CD4-positive, alpha-beta T cell treated with Interleukin-10 for 1 hour (primary cell): ENCODE measurements at places on chromosomes 3 and 15.

- peak; percentile 77 for DNase-seq
These were observed 18.8 kb downstream of the NBEAL2 start for GRCh38 chr3:46998121-46998851.

GRCh38 chr3:99699841-99700240, 61.4 kb downstream of the COL8A1 start:
- DNase-seq = no peak

- DNase-seq = peak; percentile 52
These were observed 30.4 kb downstream of the ATG3 start for GRCh38 chr3:112531358-112531781.

DNA sequence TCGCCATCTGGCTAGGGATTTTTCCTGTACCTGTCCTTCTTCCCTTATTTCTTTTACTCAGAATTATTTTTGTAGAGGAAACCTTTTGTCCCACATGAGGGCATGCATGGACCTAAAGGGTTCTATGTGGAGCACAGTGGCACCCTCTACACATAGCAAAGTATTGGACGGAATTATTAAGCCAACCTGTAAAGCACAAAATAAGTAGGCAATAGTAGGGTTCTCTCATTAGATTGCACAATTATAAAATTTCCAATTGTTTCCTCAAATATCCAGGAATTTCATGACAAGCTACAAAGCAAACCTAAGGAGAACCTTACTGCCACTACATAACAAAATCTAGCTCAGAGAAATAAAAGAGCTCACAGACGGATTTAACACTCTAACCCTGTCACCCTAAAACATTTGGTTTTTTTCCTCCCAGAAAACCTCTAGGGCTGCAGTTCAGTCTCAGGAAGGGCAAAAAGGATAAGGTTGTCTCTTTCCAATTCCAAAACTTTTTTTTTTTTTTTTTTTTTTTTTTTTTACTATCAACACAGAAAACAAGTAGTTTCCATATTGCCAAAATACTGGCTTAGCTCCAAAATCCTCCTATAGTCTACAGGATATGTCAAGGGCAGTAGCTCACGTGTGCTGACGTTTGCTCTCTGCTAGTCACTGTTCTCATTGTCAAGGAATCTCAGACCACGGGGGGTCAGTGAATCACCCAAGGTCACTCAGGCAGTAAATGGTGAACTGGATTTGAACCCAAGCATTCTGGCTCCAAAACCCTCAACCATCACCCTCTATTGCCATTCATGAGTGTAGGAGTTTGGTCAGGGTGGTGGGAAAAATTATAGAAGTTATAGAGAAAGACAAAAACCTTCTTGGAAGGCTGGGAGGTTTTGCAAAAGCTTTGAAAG, 52.3 kb downstream of the NCEH1 start:
- DNase-seq = no peak

DNA sequence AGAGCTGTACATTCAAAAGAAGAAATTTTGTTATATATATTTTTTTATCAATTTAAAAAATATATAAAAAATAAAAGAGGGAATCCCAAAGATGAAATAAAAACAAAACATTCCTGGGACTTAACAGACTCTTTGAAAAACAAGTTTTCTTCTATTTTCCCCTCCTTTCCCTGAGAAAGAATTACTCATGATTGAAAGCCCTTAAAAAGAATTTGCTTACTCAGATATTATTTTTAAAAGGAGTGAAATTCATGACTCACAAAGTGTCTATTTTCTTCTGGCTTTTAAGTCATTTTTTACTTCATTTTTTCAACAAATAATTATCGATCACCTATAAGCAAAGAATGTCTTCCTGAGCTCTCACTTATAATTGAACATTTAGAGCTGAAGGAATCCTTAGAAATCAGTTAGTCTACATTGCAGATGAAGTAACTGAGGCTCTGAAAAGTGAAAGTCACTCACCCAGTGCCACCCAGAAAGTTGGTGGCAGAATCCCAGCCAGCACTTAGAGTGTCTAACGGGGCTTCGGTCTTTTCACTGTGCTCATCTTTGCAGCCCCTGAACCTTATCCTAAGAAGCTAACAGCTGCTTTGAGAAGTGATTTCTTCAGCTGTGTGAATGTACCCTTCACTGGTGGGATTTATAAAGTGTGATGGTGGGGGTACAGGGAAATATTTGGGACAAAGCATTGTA, 42.5 kb upstream of the NUDT16 start:
- DNase-seq = no peak

DNA sequence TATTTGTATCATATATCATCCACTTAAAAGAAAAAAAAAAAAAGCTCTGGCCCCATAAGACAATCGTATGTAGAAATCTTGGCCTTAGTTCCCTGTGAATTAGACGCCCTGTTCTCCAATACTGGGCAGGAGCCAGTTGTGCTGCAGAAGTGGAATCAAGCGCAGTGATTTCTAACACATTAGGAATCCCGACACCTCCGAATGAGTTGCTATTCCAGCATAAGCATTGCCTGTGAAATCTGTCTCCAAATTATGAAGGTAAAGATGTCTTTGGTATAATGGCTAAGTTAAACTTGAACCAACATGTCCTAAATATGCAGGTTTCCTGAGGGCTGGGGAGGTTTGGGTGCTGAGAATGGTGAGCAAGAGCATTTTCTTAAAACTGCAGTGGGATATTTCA, 199.4 kb upstream of the ARRDC4 start:
- DNase-seq = no peak

DNA sequence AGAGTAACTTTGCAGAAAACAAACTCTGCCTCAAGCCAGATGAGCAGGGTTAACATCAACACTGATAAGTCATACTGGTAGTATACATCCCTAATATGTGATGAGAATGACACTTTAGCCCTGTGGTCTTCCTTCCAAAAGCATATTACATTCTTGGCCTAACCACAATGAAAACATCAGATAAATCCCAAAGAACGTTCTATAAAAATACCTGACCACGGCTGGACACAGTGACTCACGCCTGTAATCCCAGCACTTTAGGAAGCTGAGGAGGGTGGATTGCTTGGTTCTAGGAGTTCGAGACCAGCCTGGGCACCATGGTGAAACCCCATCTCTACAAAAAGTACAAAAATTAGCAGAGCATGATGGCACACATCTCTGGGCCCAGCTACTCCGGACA, 4.7 kb downstream of the TMCC1 start:
- DNase-seq = no peak

- peak; percentile 34 for DNase-seq
These were observed 9.8 kb downstream of the MSL2 start for GRCh38 chr3:136186344-136186743.

DNA sequence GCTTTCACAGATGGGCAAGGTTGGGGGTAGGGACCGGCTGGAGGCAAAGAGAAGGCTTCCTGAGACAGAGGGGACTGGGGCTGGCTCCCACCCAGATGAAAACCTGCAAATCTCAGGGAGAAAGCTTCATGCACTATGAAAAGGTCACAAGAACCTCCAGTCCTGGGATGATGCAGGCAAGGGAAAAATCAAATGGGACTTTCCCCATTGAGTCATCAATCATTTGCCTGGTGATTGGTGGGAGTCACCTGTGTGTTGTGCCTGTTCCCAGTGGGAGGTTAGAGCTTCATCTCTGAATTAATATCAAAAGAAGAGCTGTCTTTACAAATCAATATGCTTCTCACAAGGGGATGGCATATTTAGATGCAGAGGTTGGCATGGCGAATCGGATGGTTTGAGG, 49.9 kb downstream of the CACNA1D start:
- DNase-seq = no peak

GRCh38 chr15:58632789-58633188, 116.7 kb downstream of the ADAM10 start:
- no peak for DNase-seq

- no peak for DNase-seq
These were observed 5.2 kb downstream of the LRIG1 start for GRCh38 chr3:66495668-66496045.

DNA sequence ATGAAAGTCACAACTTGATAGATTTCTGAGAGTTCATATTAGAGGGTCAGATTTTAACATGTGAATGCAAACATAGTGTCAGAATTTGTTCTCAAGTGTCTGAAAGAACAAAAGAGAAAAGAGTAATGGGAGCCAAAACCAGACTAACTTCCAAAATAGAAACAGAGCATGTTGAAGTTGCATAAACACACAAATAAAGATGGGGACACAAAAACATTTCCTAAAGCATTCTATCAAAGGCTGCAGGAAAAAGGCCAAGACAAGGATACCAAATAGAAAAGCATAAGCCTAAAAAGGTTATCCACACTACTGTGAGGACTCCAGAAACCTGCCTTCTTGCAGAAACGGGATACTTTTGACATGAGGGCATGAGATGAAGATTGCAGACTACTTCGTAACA, 2.8 kb downstream of the FHIT start:
- no peak for DNase-seq

DNA sequence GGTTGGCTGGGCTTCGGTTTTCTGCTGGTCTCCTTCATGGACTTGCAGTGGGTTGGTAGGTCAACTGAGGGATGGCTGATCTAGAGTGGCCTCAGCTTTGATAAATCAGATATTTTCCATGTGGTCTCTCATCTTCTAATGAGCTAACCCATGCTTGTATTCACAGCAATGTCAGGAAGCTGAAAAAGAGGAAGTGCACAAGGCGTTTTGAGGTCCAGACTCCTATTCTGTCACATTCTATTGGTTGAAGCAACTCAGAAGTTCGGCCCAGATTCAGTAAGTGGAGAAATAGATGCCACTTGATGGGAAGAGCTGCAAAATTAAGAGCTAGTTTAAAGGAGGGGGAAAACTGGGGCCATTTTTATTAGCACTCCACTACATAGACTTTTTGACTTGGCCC, 361.2 kb downstream of the DIPK2A start:
- DNase-seq = no peak

DNA sequence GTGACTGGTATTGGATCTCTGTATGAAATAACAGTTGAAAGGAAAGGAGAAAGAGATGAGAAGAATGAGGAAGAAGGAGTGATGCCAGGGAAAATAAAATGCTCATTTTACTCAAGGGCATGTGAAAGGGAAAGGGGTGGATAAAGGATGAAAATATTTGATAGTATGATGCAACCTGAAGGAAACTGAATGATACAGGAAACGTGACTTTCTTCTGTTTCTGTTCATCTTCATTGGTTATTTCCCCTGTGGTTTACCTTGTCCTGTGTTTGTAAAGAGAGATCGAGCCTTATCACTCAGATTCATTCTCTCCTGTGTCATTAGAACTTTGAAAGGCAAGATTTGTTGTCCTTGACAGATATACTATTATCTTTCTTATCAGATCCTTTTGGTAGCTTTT, 243.6 kb upstream of the SLITRK3 start:
- DNase-seq = no peak

GRCh38 chr3:106629215-106629832, 747.9 kb upstream of the CCDC54 start:
- DNase-seq = no peak

GRCh38 chr3:51717446-51717845, 10.6 kb downstream of the GRM2 start:
- no peak for DNase-seq

GRCh38 chr3:195080125-195080524, 190.8 kb downstream of the XXYLT1 start:
- DNase-seq = no peak

DNA sequence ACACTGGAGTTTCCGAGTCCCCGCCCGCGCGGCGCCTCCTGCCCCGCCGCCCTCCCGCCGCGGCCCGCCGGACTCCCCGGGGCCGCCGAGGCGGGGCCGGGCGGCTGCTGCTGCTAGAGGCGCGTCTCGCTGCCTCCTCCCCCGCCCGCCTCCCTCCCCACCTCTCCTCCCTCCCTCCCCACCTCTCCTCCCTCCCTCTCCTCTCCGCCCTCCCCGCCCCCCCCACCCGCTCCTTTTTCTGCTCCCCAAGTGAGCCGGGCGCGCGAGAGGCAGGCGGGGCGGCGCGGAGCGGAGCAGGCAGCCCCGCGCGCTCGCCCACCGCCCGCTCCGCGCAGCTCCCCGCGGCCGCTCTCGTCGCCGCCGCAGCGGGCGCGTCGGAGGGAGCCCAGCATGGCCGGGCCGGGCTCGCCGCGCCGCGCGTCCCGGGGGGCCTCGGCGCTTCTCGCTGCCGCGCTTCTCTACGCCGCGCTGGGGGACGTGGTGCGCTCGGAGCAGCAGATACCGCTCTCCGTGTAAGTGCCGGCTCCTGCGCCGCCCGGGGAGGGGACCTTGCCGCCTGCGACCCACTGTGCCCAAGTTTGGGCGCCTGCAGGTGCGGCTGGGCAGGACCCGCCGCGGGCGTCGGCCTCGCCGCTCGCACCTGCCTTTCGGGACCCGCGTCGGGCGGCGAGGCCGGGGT, at the start of gene CACNA2D3:
CACNA2D3 (plus strand) TSS at position 229 of the 679 bp plus-strand sequence.
- no peak for DNase-seq

DNA sequence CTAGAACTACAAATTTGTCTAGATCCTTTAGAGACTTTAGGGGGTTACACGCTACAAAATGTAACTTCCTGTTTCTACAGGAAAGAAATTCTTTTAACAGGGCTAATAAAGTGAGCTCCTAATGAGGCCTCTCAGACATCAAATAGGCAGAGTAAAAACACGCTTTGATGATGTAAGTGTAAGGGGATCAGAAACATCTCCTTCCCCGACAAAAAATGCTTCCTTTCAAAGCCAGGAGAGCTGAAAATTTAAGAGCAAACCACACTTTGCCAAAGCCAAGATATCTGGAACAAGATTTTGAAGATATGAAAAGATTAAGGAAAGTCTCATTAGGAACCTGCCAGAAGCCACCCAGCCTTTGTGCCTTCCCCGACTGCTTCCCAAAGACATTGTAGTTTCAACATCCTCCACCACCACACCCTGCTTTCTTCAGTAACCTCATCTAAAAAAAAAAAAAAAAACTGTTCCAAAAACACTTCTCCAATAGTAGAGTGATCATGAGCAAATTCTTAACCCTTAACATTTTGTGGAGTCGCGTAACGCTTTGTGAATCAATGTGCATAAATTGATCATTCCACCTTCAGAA, 505.0 kb upstream of the THBS1 start:
- no peak for DNase-seq

GRCh38 chr3:16467393-16467792, 46.1 kb downstream of the RFTN1 start:
- peak; percentile 50 for DNase-seq

- DNase-seq = no peak
These were observed 38.4 kb downstream of the FAH start for GRCh38 chr15:80191198-80191597.
